Activated T-cell treated with anti-CD3 and anti-CD28 coated beads for 24 hours (primary cell): ENCODE measurements at places on chromosomes 3 and 15.

DNA sequence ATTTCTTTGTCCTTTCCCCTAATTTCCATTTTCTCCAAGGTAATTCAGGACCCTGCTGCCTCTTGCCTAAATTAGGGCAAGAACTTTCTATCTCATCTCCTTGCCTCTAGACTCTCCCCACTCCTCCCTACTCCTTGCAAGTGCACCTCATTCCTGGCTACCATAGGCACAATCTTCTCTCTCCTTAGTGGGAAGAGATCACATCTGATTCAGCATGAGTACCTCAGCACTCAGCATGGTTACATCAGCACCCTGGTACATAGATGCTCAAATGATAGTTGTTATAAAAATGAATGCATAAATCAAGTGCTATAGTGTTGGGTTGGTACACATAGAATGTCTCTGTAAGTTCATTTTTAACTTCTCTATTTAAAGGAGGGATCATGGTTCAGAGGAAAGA lies 313.4 kb upstream of the RASGRP1 start:
- no peak for DNase-seq

- DNase-seq = no peak
Observed at GRCh38 chr3:99356696-99357095, 281.7 kb upstream of the COL8A1 start.

GRCh38 chr3:142028243-142028777 lies 121.0 kb downstream of the TFDP2 start:
- DNase-seq = no peak

DNA sequence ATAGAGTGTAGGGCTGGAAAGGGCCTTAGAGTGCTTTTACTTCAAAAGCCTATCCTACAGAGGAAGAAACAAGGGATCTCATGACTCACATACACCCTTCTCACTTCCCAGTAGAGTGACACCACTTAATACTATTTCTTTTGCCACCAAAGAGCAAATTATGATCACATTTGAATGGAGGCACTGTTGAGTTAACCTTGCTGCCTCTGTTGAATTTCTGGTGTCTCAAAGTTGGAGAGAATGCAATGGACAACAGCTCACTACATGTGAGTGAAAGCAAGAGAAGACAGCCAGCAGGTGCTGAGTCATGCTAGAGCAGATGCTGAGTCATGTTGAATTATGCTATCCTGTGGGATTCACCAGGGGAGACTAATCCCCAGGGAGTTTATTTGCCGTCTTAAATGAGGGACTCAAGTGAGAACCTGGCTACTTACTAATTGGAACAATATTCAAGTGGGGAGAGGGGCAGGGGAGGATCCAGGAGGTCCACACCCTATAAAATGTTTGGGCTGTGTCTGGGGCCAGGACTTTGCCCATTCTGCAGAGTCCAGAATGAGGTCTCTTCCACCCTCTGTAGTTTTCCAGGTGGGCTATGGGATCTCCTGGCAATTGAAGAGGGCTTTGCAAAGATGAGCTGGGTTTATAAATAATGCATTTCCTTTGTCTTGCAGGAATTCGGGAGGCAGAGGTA lies 35.8 kb downstream of the ST8SIA2 start:
- DNase-seq = no peak

- no peak for DNase-seq
Observed at GRCh38 chr3:30473374-30474051, 132.9 kb upstream of the TGFBR2 start.

DNA sequence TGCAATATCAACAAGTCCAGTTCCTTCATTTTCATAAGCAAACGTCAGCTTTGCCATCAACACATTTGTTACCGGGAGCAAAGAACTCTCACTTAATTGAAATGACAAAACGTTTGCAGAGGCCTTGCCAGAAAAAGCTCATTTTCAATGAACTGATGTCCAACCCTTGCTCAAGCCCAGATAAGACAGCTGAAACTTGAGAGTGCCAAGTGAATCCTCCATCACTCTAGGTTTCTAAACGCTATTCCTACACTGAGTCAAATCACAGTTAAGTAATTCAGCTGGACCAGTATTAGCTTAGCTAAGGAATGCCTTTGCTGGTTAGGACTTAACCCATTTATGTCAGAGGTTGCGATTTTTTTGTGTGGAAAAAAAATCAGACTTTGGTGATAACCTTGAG lies 11.5 kb downstream of the CHSY1 start:
- no peak for DNase-seq
